ENCODE measurements at places on chromosomes 4 and X.
A peak's percentile ranks its signal among the peaks of the same experiment; 100 is the strongest.

DNA sequence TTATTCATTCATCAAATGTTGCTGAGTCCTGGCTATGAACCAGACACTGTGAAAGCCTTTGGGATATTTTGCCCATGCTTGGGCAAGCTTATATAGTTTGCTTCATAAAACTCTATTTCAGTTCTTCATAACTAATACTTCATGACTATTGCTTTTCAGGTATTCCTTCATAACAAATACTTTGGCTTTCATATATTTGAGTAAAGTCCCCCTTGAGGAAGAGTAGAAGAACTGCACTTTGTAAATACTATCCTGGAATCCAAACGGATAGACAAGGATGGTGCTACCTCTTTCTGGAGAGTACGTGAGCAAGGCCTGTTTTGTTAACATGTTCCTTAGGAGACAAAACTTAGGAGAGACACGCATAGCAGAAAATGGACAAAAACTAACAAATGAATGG, 1.7 kb upstream of the AFP start:
- H3K4me3 ChIP-seq, result no peak overlapping the region
- DNase-seq, result no peak

DNA sequence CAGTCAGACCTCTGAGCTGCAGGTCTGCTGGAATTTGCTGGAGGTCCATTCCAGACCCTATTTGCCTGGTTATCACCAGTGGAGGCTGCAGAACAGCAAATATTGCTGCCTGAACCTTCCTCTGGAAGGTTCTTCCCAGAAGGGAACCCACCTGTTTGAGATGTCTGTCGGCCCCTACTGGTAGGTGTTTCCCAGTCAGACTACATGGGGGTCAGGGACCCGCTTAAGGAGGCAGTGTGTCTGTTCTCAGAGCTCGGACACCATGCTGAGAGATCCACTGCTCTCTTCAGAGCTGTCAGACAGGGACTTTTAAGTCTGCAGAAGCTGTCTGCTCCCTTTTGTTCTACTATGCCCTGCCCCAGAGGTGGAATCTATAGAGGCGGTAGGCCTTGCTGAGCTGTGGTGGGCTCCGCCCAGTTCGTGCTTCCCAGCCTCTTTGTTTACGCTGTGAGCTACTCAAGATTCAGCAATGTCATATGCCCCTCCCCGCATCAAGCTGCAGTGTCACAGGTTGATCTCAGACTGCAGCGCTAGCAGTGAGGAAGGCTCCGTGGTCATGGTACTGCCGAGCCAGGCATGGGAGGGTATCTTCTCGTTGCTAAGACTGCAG, 44.1 kb upstream of the KDR start:
- no peaks in the 10 kb centered on the region for H3K4me1 ChIP-seq
- no peak overlapping the region for H3K27ac ChIP-seq
- H3K27me3 ChIP-seq, result no peaks in the 10 kb centered on the region
- H3K4me3 ChIP-seq, result no peak overlapping the region
- no peaks in the 10 kb centered on the region for H3K36me3 ChIP-seq

GRCh38 chr4:98540803-98541202, 117.6 kb downstream of the TSPAN5 start:
- no peak overlapping the region for H3K4me3 ChIP-seq
- no peaks in the 10 kb centered on the region for H3K27me3 ChIP-seq
- no peak for DNase-seq
- H3K36me3 ChIP-seq, result no peaks in the 10 kb centered on the region
- H3K27ac ChIP-seq, result no peak overlapping the region

DNA sequence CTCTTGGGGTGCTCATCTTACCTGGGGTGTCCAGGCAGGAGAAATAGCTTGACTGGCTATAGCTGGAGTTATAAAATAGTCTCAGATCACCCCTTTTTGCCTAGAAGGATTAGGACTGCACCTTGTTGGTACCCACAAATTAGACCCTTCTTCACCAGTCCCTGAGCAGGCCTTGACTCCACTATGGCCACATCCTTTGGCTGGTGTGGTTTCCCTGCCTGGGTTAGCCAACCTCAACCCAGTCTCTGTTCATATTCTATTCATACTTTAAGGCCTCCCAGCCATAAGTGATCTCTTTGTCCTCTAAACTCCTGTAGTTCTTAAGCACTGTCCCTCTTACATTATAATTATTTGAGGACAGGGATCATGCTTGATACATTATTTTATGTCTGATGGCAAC, 69.4 kb downstream of the ARX start:
- H3K4me1 ChIP-seq, result no peaks in the 10 kb centered on the region
- H3K4me3 ChIP-seq, result no peak overlapping the region
- H3K36me3 ChIP-seq, result no peaks in the 10 kb centered on the region
- H3K27me3 ChIP-seq, result peaks cover 8% of the 10 kb centered on the region
- no peak for DNase-seq

GRCh38 chrX:42028109-42028508, 104.8 kb upstream of the CASK start:
- no peak overlapping the region for H3K4me3 ChIP-seq
- H3K36me3 ChIP-seq, result no peaks in the 10 kb centered on the region
- H3K27ac ChIP-seq, result no peak overlapping the region
- no peaks in the 10 kb centered on the region for H3K4me1 ChIP-seq

DNA sequence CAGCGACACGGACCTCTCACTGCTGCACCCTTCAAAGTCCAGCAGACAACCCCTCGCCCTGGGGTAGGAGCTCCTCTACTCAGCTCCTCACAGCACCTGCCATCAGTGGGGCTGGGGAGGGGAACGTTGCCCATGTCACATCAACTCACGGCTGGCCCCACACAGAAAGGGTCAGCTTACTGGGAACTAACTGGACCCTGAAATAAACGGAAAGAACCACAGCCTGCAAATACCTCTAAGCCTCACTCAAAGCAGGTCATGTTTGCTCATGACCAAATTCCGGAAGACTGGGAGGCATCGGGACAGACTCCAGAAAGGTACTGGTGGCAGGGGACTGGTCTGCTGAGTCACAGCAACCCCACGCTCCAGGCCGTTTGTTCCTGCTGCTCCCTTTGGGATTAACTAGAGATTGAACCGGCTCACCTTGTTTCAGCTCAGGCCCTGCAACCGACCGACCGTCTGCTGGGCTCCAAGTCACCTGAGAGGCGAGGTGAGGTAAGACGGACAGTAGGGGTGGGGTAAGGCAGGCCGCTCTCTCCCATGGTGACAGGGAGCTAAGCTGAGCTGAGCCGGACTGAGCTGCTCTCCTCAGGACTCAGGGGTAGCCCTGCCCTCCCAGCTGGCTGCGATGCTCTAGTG, 5.6 kb downstream of the G6PD start:
- no peak for DNase-seq
- H3K27ac ChIP-seq, result no peak overlapping the region
- H3K4me3 ChIP-seq, result no peak overlapping the region
- H3K27me3 ChIP-seq, result no peaks in the 10 kb centered on the region
- H3K4me1 ChIP-seq, result peaks cover 9% of the 10 kb centered on the region
- peaks cover 33% of the 10 kb centered on the region for H3K36me3 ChIP-seq

DNA sequence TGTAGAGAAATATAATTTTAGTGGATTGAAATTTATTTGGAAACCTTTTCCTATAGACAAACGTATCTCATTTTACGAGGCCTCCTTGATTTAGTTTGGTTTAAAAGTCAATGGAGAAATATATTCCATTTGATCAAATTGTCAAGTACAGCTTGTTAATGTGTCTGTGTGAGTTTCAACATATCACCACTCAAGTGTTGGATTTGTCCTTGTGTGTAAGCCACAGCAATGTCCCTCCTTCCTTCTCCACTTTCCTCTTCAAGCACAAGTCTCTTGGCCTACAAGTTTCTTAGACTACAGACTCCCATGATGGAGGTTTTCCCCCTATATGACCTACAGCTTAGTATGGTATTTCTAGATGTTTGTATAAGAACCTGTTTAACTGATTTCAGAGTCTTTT, 104.7 kb downstream of the SYNPO2 start:
- H3K4me3 ChIP-seq, result no peak overlapping the region
- H3K4me1 ChIP-seq, result no peaks in the 10 kb centered on the region
- H3K36me3 ChIP-seq, result no peaks in the 10 kb centered on the region
- no peaks in the 10 kb centered on the region for H3K27me3 ChIP-seq
- H3K27ac ChIP-seq, result no peak overlapping the region

DNA sequence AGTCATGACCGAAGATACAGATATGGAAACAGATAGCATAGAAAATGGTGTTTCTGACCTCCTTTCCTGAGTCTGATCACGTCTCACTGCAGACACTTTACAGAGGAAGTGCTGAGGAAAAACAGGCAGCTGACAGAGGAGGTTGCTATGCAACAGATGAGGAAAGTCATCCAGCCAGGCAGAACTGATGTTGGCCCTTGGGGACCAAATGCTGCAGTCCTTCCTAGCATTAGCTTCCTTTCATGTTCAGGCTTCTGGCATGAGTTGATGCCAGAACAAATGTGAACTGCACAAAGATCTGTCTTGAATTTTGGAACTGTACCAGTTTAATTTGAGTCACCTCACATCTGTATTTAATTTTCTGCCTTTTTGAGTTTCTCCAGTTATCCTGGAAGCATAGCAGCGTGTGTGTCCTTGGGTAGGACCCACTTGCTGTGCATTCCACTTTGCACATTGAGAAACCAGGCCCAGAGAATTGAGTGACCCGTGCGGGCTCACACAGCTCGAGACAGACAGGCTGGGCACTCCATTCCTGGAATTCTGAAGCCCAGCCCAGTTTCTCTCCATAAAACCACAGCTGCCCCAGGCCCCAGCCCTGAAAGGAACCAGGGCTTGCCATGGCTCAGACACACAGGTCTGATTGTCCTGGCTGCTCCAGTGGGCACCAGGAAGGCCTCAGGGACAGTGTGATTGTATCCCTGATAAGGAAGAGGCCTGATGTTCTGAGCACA, 1.4 kb upstream of the MAGED1 start:
- H3K4me1 ChIP-seq, result peaks cover 33% of the 10 kb centered on the region
- H3K27ac ChIP-seq, result peak overlapping the region; percentile 91
- peaks cover 11% of the 10 kb centered on the region for H3K36me3 ChIP-seq

DNA sequence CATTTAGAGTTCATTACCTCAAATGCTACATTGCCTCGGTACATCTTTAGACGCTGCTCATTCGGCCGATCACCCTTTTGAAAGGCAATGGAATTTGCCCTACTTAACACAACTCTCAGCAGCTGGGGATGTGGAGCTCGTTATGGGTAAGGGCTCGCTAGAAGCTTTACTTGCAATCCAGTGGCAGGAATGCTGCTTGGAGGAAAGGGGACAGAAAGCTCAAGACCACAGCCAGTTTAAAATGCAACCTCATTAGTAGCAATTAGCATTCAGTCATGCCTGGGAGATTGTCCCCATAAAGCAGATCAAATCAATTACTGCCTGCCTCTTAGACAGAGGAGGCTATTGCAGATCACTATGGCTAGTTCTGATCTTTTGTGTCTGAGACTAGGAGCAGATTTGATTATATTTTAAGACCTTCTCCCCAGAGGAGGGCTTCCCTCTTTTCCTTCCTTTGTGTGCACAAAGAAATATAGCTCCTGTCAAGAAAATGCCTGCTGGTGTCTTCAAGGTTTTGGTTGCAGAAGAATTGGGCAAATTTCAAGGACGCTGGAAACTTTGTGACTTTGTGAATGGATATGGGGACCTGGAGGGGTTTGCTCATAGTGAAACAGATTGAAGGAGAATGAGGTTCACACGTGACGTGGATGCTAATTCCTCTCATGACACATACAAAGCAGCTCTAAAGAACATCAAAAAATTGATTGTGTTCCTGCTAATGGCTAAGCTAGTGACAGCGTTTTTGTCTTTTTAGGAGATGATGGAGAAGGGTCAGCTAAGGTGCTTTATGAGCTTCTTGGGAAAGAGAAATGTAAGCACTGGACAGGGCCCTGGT, 237.5 kb upstream of the GLRA2 start:
- peaks cover 3% of the 10 kb centered on the region for H3K4me1 ChIP-seq
- no peaks in the 10 kb centered on the region for H3K27me3 ChIP-seq

DNA sequence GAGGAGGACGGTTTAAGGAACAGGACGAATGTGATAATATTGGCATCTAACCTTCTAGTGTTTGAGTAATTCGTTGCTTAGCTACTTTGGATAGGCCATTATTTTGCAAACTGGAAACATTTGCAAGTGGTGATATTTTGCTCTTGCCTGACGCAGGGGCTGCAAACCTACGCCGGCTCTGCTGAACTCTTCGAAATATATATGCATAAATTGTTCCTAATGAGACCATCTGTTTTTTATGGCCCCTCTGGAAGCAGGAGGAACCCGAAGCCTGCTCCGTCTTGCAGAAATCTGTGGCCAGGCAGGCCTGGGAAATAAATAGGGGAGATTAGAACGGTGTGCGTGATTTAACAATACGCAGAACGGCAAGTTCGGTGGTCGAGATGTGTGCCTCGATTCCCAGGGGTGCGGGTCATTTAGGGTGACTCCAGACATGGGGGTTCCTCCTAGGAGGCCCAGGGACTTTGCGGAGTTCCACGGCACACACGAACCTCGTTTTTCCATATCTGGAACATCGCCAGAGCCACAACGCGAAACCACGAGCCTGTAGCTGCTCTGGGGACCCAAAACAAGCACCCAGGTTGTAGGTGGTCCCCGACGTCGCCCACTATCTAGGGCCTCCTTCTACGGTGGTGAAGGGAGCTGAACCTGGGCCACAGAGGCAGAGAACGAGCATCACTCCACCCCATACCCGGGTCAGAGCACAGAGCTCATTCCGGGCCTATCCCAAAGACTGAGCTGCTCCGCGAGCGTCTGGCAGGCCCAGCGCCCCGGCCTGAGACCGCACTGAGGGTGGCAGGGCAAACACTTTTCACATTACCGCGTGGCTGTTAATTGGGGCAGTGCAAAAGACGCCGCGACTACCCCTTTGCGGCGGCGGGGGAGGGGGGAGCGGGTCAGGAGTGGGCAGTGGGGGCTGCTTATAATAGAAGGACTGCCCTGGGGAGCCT, 89.7 kb downstream of the BCOR start:
- no peak overlapping the region for H3K4me3 ChIP-seq
- peak; percentile 70 for DNase-seq
- peaks cover 78% of the 10 kb centered on the region for H3K27me3 ChIP-seq
- peaks cover 76% of the 10 kb centered on the region for H3K4me1 ChIP-seq
- no peak overlapping the region for H3K27ac ChIP-seq

DNA sequence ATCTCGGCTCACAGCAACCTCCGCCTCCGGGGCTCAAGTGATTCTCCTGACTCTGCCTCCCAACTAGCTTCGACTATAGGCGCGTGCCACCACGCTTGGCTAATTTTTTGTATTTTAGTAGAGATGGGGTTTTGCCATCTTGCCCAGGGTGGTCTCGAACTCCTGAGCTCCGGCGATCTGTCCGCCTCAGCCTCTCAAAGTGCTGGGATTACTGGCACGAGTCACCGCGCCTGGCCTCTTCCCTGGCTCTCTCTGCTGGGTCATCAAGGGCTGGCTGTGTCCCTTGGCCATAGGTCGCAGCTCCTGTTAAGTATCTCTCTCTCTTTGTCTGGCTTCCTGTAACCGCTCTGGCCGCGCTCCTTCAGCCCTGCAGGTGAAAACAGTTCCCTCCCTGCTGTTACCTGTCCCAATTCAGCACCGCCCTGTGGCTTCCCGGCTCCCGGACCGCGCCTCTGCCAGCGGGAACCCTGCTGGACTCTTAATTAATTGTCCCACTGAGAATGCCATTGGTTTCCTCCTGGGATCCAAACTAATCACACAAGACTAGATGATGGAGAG, 1.3 kb upstream of the RGS12 start:
- peak overlapping the region; percentile 85 for H3K4me3 ChIP-seq
- H3K4me1 ChIP-seq, result peaks cover 61% of the 10 kb centered on the region
- no peak for DNase-seq
